ENCODE measurements at places on chromosomes 2 and 18. TPM values are rescaled to one million over a fixed set of nuclear protein-coding genes. Genes with fewer than 3 reads are reported as not detected.

Gene GPR55
- total RNA-seq = not detected

Gene ZBTB7C
- 0.32 TPM for total RNA-seq

Gene CDH19
- not detected for total RNA-seq

Gene GBX2
- not detected for total RNA-seq

Gene REG1A
- total RNA-seq = not detected

Gene STPG4
- total RNA-seq = 0.75 TPM

Gene GLS
- total RNA-seq = 99.5 TPM

Gene SP5
- total RNA-seq = not detected

Gene STAT4
- total RNA-seq = 0.33 TPM

Gene TRAK2
- total RNA-seq = 30.1 TPM

Gene IL36A
- total RNA-seq = not detected

Gene TMEM178A
- total RNA-seq = 0.21 TPM

Gene CNGA3
- total RNA-seq = not detected

Gene CARF
- 5.1 TPM for total RNA-seq

Gene STRN
- 36.1 TPM for total RNA-seq

Gene SERPINB13
- 0.49 TPM for total RNA-seq

Gene SNORC
- total RNA-seq = 4.7 TPM

Gene WIPF1
- 1.7 TPM for total RNA-seq

Gene HOXD3
- 41.3 TPM for total RNA-seq

Gene C2orf81
- 1.6 TPM for total RNA-seq

Gene NPHP1
- 4.5 TPM for total RNA-seq

Gene FLACC1
- total RNA-seq = 2.4 TPM

Gene ERBB4
- 37.5 TPM for total RNA-seq

Gene CAPN10
- total RNA-seq = 43.4 TPM

Gene MAP3K19
- not detected for total RNA-seq

Gene CCDC148
- 0.92 TPM for total RNA-seq

Gene SULT1C2
- not detected for total RNA-seq

Gene CHRNG
- total RNA-seq = not detected

Gene CCDC102B
- total RNA-seq = 12.5 TPM

Gene RAD51AP2
- 0.24 TPM for total RNA-seq

Gene C2orf76
- 13.4 TPM for total RNA-seq

Measured in A673 (cell line).